ENCODE measurements at places on chromosomes 2 and 18.

DNA sequence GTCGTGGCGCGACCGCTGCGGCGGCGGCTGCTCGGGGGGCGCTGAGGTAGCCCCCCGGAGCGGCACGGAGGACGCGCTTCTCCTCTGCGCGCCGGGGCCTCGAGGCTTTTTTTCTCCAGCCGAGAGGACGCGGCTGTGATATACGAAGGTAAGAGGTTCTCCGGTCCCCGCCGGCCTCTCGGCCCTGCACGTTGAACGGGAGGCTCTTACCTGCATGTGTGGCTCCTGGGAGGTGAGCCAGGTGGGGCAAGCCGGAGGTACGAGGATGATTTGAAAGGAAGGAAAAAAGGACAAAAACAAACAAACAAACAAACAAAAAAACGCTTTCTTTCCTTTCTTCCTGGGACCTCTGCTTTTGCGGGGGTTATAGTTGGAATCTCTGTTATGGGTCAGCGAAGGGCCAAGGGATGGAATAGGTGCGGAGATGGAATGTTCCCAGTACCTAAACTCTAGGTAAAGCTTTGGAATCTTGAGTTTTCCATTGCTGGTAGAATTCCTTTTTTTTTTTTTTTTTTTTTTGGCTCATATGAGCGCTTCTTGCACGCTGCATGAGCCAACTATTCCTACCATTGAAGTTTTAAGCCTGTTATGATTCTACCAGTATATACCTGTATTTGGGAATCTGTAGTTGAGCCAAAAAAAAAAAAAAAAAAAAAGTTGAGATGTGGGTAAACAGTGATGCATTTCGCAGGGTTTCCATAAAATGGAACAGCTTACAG lies 674 bp downstream of the PTPN4 start:
- no peak for DNase-seq

- DNase-seq = no peak
Observed at GRCh38 chr2:129490641-129491040, 488.8 kb upstream of the RAB6C start.

- DNase-seq = no peak
Observed at GRCh38 chr18:70250781-70251180, 38.1 kb upstream of the SOCS6 start.

DNA sequence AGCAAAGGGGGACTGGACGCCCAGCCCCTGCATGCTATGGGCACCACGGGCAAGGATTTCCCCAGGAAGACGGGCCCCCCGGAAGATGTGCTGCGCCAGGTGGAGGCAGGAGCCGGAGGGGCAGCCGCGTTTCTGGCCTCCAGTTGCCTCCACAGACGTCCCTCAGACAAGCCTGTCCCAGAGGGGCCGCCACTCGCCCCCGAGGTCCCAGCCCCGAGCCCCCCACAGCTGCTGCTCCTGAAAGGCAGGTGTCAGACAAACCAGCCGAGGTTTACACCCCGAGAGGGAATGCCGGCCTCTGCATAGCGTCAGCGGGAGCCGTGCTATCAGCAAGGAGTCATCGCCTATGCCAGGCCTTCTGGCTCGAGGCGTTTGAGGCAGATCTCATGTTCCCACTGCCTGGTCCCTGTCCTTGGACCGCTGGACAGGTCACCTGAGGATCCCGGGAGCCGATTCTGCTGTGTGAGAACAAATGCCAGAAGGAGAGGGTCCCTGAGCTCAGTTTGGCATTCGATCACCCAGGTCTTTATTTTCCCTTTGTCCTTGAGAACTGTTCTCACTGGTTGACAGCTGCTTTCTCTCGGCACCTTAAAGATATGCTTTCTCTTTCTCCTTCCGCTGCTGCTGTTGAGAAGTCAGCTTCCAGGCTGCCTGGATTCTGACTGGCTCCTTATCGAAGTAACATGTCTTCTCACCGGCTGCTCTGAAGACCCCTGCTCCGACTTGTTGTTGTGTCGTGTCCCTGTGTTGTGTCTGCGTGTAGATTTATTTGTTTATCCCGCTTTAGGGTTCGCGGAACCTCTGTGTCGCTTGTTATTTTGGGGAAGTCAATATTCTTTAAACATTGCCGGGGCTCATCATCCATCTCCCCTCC lies 20.6 kb downstream of the CROCC2 start:
- DNase-seq = no peak

- no peak for DNase-seq
Observed at GRCh38 chr2:183812091-183812490, 687.8 kb downstream of the NUP35 start.

GRCh38 chr2:74110537-74110936 lies 37.2 kb downstream of the BOLA3 start:
- no peak for DNase-seq

GRCh38 chr2:164014791-164015190 lies 279.0 kb upstream of the FIGN start:
- no peak for DNase-seq

- DNase-seq = no peak
Observed at GRCh38 chr2:180319586-180320405, 312.7 kb upstream of the CWC22 start.

- DNase-seq = no peak
Observed at GRCh38 chr2:17628349-17629261, 88.1 kb downstream of the VSNL1 start.
